ENCODE measurements at places on chromosomes 2 and 18. TPM values are rescaled to one million over a fixed set of nuclear protein-coding genes. Genes with fewer than 3 reads are reported as not detected.

DNA sequence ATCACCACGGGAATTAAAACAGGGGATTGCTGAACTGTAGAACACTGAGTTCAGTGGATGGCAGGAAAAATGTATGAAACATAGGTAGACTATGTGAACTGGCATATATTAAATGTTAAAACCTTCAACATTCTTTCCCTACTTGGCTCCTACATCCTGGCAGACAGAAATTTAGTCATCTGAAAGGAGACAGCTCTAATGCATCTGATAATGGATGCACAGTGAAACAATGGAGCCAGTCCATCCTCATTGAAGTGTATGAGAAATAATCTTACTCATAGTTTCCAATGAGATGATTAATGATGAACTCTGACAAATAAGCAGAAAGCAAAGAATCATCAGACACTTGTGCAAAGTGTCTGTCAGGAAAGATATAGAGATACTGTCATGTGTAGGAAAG, 1629.7 kb upstream of the TMEFF2 start:
- no peak for DNase-seq

DNA sequence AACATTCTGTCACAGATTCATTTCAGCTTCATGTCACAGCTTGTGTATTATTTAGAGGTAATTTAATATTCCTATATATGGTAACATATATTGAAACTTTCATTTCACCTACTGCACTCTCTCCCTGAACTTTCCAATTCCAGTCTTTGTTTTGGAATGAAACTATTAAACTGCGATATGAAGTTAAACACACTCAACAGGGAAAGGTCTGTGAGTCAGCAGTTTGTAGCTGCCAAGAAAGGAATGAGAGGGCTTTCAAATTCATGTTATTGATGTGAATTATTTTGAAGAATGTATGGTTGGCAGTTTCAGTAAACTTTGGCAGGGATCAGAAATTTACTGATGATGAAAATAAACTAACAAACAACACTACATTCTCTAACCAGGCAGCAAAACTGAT, 148.3 kb downstream of the HNMT start:
- no peak for DNase-seq

DNA sequence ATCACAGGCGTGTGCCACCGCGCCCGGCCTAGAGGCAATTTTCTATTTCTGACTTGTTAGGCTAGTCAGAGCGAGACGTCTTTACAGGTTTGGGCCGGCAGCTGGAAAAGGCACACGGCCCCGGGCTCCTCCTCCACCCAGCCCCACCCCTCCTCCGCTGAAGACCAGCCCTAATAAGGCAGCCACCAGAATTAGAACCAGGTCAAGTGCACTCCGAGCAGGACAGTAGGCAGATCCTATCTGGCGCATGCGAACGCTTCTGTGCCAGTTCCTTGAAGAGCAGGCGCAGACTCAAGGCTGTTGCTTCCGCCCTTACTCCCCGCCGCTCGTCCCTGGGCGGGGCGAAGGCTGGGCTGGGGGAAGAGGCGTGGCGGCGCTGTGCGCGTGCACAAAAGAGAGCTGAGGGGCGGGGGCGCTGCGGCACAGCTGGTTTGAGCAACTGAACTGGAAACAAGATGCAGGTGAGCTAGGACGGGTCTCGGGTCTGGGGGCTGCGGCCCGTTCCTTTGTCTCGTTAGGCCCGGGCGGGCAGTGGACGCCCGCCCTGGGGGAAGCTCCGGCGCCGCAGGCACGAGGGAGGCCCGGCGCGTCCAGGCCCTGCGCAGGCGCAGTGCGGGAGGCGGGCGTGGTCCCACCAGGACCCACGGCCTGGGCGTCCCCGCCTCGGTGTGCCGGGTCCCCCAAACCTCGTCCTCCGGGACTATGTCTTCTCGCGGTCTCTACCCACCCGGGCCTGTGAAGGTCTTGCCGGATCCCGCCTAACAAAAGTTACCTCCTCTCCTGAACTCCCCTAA, at the start of gene PDCL3:
TSS of gene PDCL3 (plus strand) at position 381 of the 794 bp plus-strand sequence. CDS start at position 456, 75 bp downstream.
- DNase-seq: peak; percentile 96

GRCh38 chr2:113996671-113997594, 107.0 kb downstream of the ACTR3 start:
- DNase-seq: no peak

GRCh38 chr18:74040459-74041332, 106.9 kb downstream of the FBXO15 start:
- DNase-seq: peak; percentile 24

DNA sequence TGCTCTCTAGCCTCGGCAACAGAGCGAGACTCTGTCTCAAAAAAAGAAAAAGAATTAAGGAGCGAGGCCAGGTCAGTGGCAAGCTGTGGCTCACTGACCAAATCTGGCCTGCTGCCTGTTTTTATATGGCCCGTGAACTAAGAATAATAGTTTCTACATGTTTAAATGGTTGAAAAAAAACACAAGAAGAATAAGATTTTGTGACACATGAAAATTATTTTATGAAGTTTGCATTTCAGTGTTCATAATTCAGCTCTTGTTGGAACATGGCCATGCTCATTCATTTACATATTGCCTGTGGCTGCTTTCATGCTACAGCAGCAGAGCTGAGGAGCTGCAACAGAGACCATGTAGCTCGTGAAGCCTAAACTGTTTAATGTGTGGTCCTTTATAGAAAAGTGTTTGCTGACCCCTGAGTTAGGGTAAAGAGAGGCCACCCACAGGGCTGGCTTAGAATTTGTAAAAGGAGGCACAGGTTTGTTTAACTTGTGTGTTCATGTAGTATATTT, 59.5 kb downstream of the MFSD6 start:
- DNase-seq: no peak

DNA sequence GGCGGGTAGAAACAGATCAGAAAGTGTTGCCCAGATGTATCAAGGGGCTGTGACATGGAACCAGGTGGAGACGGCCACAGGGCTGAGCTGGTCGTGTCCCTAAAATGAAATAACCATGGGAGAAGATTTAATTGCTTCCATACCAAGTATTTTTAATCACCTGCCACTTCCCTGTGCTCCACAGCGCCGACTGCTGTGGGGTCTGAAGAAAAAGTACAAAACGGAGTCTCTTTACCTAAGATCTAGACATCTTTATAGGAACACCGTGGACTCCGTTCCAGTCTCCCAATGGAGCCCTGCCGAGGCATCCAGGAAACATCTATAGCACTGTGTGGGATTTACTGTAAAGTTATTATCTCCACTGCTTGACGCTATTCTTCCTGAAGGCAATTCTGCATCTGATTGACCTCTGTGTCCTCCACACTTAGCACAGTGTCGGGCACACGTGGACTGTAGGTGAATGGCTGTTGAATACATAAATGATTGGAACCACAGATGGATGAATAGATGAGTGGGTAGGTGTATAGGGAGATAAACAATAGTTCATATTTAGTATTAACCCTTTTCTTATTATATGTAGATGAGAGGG, 21.6 kb upstream of the GYPC start:
- peak; percentile 42 for DNase-seq

- DNase-seq: no peak
Observed at GRCh38 chr2:60311524-60311923, 241.9 kb downstream of the BCL11A start.

DNA sequence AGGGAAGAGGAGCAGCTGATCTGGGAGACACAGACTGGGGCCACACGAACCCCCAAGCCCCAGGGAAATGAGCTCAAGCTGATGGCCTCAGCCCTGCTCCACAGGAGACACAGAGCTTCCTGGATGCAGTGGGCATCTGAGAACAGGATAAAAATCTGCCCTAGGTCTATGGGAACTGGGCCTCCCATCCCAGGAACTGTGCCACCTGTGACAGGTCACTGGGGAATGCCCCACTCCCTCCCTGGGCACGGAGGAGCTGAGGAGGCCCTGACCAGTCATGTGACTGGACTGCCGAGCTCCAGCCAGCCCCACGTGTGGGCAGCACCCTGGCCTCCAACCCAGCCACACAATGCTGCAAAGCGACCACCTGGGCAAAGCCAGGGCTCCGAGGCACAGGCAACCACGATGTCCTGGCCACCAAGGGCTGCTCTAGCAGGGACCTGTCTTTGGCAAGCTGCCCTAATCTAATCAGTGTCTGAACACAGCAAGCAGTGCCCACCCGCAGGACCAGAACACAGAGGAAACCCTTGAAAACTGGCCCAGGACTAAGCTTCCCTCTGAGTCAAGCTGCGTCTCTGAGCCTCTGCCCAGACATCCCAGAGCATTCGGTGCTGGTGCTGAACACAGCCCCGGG, 57.8 kb upstream of the ID2 start:
- DNase-seq: no peak

DNA sequence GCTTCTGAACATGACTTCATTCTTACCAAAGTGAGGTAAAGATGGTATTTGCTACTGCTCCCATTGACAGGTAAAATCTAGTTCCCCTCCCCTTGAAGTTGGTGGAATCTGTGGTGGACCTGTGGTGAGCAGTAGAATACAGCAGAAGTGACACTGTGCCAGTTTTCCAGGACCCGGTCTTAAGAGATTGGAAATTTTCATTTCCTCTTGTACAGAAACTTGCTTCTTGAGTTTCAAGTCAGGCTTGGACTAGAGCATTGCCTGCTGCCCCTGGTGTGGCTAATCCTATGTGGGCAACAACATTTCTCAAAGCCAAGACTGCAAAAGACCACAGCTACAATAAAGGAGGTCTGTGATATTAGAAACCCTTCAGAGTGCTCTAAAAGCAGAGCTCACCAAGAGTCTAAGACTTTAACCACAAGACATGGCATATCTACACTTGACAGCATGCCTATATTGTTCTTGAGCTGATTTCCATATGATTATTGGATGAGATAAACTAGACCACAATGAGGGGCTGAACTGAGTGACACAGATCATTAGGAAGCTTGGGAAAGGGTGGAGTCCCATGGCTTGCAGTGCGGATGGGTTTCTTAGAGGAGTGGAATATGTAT, 458.1 kb downstream of the BCL11A start:
- no peak for DNase-seq

GRCh38 chr2:104856973-104857261, 3.0 kb downstream of the POU3F3 start:
- DNase-seq: no peak

FTCDNL1 gene
- total RNA-seq: 0.69 TPM

MTIF2 gene
- total RNA-seq: 15.9 TPM

BOLA3 gene
- 24.6 TPM for total RNA-seq

SERPINB3 gene
- total RNA-seq: not detected
